ENCODE measurements at places on chromosomes 6 and 20. TPM values are rescaled to one million over a fixed set of nuclear protein-coding genes. Genes with fewer than 3 reads are reported as not detected.

GRCh38 chr6:150775415-150776203 lies 89.9 kb upstream of the MTHFD1L start:
- DNase-seq = no peak

- peak; percentile 45 for DNase-seq
Measured at GRCh38 chr20:49631061-49631716, 63.3 kb upstream of the PTGIS start.

GRCh38 chr6:129889580-129889979 lies 28.5 kb upstream of the TMEM244 start:
- DNase-seq = peak; percentile 58

DNA sequence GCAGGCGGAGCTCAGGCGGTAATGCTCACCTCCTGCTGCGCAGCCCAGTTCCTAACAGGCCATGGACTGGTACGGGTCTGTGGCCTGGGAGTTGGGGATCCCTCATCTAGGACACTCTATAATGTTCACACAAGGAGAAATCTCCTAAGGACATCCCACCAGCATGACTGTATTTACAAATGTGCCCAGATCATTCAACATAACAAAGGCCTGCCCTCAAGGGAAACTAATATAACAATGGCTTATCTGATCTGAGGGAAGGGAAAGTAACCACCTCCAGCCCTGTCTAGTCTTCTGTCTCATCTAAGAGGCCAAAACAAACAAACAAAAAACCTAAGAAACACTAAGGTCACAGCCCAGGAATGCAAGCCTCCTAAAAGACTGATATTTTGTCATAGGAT lies 232.8 kb downstream of the RNGTT start:
- no peak for DNase-seq

- no peak for DNase-seq
Measured at GRCh38 chr6:111549168-111549567, 56.5 kb downstream of the TRAF3IP2 start.

- DNase-seq = no peak
Measured at GRCh38 chr6:6224933-6225486, 95.5 kb downstream of the F13A1 start.

- no peak for DNase-seq
Measured at GRCh38 chr6:38264605-38265004, 375.1 kb downstream of the BTBD9 start.

DNA sequence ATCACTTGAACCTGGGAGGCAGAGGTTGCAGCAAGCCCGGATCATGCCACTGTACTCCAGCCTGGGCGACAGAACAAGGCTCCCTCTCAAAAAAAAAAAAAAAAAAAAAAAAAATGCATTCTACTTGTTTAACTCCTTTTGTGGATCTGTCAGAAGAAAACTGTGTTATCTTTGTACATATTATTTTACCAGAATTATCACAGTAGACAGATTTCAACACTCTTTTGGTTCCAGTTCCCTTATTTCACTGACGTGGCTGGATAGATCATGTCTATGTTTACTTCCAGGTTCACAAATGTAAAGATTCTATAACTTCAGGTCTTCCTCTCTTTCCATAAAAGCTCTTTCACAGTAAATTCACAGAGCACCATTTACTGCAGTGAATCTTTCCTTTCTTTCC lies 18.4 kb downstream of the NUDT3 start:
- no peak for DNase-seq

- DNase-seq = no peak
Measured at GRCh38 chr6:47769982-47770381, 11.8 kb upstream of the OPN5 start.

DNA sequence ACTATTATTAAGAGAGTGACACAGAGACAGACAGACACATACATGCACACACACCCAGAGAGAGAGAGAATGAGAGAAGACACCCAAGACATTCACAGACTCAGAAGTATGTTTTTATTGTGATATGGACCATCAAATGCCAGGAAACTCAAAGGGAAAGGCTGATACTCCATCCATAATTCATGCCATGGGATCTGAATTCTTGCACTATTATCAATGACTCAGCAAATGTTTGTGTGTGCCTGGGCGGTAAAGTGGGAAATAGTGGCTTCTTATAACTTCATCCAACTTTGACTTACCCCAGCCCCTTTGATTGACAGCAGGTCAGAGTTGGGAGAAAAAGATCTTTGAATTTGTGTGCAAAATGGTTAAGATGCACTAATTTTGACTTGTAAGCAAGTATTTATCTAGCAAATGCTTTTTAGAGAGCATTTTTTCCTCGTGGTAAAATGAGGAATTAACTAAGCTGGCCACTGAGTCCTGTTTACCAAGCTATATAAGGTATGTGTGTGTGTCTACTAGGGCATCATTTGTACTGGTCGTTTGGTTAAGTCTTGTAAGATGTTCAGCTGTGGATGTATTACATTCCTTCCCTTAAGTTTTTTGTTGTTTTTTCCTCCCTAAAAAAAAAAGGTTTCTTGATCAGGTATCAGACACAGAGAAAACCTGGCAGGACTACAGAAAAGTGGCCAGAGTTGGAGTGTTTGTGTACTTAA lies 3.0 kb upstream of the CCN2 start:
- peak; percentile 23 for DNase-seq

Gene METTL24
- total RNA-seq = not detected

Gene SCRT2
- total RNA-seq = not detected

Gene TENT5A
- 22.9 TPM for total RNA-seq

Gene RSPO4
- total RNA-seq = not detected
